A549 (cell line): ENCODE measurements at places on chromosomes 6 and 20.

DNA sequence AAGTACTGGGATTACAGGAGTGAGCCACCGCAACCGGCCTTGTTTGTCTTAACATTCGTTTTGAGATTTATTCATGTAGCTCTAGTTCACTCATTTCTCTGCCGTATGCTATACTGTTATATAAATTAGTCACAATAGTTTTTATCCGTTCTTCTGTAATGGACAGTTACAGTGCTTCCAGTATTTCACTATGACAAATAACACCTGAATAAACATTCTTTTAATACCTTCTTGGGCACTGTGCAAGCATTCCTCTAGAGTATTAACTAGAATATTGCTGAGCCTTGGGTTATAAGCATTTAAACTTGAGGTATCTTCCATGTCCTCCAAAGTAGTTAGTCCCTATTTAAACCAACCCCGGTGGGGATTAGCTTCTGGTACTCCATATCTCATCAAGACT is 45.6 kb downstream of the STK38 start:
- DNase-seq, result no peak

DNA sequence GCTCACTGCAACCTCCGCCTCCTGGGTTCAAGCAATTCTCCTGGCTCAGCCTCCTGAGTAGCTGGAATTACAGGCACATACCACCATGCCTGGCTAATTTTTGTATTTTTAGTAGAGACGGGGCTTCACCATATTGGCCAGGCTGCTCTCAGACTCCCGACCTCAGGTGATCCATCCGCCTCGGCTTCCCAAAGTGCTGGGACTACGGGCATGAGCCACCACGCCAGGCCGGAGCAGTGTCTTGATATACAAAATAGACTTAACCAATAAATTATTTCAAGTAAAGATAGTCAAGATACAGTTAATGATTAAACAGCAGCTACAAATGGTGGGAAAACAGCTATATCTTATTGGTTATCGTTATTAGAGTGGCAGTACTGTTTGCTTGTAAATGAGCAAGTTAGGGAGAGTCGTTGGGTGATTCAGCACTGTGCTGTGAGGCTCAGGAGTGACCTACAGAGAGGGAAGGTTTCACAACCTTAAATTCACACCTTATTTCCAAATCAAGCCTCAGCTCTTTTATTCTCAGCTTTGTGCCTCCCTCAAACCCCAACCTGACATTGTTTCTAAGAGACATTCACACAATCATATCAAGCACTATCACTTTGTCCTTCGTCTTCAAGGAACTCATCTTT is 1128.4 kb upstream of the MAP3K7 start:
- DNase-seq, result no peak

- no peak for DNase-seq
Observed at GRCh38 chr6:55033016-55033546, 141.2 kb upstream of the HCRTR2 start.

- DNase-seq, result peak; percentile 79
Observed at GRCh38 chr20:52231230-52231746, 39.7 kb upstream of the ZFP64 start.

- DNase-seq, result no peak
Observed at GRCh38 chr20:40883097-40883496, 145.5 kb upstream of the TOP1 start.

- no peak for DNase-seq
Observed at GRCh38 chr6:84046755-84047154, 13.2 kb downstream of the MRAP2 start.

GRCh38 chr6:26404546-26404945 is 2.5 kb downstream of the BTN3A1 start:
- no peak for DNase-seq

- no peak for DNase-seq
Observed at GRCh38 chr20:11140359-11140758, 466.6 kb upstream of the JAG1 start.

DNA sequence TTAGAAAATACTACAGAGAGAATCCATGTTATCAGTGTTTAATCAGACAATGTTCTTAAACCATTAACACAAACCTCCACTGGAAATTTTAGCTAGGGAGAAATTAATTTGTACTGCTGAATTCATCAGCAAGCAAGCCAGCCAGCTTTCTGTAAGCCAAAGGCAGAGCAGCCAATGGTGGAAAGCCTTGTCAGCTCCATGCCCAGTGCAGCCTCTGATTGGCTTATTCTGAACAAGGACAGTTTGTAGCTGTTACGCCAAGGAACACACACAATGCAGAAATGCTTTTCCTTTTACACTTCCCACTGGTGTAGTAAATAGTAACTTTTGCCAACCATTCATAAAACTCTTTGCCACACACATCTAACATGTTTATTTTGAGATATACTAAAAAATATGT is 265.0 kb downstream of the TENT5A start:
- peak; percentile 4 for DNase-seq

GRCh38 chr20:2692036-2692885 is at the start of gene EBF4:
Gene EBF4 (plus strand): TSS chr20:2692780. CDS start chr20:2693646, 866 bp downstream.
- peak; percentile 69 for DNase-seq

- peak; percentile 68 for DNase-seq
Observed at GRCh38 chr20:63186528-63187316, 29.2 kb downstream of the YTHDF1 start.

DNA sequence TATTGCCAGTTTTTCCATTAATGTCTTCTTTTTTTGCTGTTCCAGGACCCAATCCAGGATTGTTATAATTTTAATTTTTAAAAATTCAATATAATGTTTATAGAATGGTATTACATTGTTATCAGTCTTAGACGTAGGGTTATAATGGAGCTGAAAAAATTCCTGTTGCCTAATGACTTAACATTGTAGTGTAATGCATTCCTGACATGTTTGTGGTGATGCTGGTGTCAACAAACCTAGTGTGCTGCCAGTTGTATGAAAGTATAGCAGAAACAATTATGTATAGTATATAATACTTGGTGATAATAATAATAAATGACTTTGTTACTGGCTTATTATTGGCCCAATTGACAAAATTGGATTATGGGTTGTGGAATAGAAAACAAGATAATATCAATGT is 30.4 kb downstream of the KIZ start:
- no peak for DNase-seq

DNA sequence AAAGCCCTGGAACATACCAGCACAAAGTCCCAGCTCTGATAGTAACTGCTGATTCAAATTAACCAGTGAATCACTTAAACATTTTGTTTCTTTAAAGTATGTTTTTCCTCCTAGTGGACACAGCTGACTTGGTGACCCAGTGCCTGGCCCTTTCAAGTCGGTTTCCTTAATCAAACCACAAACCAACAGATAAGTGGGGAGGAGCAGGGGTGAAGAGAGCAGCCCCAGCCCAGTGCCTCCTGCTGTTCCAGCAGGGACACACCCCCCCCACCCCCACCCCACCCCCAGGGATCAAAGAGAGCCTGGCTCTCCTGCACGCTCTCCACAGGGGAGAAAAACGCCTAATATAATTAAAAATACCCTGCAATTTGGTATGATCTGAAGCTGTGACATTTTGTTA is 55.4 kb upstream of the TBXT start:
- no peak for DNase-seq

DNA sequence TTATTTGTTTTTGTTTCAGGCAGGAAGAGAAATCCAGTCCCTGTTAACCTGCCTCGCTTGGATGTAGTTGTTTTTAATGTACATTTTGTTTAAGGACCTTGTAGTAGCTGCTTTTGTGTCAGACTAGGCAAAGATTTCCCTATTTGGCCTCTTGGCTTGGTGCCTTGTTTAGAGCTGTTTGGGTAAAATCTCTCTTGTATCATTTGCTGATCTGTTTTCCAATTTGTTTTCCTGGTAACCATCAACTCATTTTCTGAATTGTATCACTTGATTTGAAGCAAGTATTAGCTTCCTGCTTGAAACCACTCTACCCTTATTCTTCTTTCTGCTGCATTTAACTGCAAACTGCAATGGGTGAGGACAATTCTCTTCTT is 160.7 kb downstream of the ZFAND3 start:
- no peak for DNase-seq

GRCh38 chr20:9919271-9920014 is 80.6 kb upstream of the PAK5 start:
- no peak for DNase-seq

GRCh38 chr6:44738601-44739146 is 351.2 kb downstream of the CDC5L start:
- DNase-seq, result peak; percentile 10

GRCh38 chr6:21100991-21101390 is 492.6 kb upstream of the SOX4 start:
- DNase-seq, result no peak

DNA sequence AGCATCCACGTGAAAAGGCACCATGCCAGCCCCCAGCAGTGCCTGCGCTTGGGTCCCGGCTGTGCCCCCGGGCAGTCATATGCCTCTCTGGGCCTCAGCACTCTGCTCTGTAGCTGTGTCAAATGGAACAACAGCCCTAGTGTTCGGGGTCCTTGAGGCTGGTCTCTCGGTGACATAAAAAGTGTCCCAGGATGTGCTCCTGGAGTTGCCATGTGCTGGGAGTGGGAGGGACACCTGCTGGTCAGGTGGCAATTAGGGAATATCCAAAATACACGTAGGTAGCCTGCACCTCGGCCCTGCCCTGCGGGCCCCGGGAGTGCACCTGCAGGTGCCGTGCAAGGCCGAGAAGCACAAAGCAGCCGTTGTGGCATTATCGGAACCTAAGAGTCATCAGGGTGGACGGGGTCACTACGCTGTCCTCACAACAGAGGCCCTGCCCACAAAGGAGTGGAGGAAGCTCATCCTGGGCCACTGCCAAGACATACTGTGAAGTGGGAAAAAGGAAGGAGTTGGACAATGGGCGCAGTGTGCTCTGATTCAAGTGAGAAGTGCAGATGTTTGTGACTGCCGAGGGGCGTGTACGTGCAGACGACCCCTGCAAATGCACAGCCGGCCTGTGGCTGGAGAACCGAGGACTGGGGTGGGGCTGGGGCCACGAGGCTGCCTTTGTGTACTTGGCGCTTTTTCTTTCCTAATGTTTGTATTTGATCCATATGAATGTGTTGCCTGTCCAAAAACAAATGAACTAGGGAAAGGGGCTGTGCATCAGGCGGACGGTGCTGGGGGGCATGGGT is 24.6 kb downstream of the SLCO4A1 start:
- no peak for DNase-seq

DNA sequence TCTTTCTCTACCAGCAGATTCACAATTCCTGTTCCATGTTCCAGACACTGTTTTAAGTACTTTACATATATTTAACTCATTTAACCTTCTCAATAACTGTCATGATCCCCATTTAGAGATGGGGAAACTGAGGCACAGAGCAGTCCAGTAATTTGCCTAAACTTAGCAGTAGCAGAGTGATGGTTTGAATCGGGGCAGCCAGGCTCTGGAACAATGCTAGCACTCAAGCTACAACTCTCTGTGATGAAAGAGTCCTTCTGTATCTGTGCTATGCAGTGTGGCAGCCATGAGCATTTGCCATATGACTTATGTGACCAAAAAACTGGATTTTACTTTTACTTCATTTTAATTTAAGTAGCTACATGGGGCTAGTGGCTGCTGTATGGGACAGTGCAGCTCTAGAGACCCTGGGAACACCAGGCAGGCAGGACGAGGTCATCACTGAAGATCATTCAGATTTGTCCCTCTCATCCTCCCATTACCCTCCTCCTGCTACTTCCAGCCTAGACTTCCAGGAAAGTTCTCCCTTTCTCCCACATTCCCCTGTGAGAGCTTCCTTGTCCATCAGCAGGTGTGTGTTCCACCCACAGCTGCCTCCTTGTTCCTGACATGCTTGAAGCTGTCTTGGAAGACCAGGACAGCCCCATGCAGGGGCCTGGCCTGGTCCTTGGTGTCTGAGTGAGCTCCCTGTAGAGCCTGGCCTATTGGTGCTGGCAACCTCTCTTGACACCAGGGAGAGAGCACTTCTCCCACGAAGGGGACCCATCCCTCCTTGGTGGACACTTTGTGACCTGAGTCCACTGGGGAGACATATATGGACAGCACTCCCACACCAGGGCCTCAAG is 157.0 kb downstream of the MRPL14 start:
- DNase-seq, result no peak

DNA sequence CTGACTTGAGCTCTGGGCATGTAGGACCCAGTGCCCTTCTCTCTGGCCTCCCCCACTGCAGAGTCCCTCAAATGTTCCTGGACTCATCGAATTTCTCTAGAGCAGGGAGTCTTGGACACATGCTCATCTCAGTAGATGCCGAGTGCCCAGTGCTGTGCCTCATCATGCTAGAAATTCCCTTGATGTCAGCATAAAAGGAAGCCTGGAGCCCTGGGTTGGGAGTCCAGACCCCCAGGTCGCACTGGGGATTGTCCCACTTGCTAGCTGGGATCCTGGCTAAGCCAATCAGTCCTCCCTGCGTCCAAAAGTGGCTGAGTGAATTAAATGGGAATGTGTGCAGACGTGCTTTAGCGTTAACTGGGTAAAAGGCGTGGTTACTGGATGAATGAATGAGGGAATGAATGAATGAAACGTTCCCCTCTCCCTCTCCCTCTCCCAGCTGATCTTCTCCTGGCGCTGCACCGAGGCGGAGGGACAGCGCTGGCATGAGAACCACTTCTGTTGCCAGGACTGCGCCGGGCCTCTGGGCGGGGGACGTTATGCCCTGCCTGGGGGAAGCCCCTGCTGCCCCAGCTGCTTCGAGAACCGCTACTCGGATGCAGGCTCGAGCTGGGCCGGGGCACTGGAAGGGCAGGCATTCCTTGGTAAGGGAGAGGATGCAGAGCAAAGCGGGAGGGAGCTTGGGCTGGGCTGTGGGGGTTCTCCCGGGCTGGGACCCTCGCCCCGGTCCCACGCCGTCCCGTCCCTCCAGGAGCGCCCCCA is 1.6 kb upstream of the TOMM6 start:
- no peak for DNase-seq

DNA sequence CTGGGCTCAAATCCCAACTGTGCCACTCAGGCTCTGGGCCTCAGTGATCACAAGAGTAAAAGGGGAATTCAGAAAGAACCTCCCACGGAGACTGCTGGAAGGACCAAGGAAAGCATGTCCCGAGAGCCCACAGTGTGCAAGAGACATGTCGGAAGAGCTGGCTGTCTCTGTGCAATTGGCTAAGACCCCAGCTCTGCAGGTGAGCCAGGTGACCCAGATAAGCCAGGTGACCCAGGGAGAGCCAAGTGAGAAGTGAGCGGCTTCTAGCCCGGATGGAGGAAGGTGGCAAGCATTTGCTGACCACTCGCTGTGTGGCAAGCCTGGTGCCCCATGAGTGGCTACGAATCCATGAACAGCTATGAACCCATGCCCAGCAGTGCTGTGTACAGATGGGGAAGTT is 59.1 kb downstream of the RIPOR3 start:
- no peak for DNase-seq

DNA sequence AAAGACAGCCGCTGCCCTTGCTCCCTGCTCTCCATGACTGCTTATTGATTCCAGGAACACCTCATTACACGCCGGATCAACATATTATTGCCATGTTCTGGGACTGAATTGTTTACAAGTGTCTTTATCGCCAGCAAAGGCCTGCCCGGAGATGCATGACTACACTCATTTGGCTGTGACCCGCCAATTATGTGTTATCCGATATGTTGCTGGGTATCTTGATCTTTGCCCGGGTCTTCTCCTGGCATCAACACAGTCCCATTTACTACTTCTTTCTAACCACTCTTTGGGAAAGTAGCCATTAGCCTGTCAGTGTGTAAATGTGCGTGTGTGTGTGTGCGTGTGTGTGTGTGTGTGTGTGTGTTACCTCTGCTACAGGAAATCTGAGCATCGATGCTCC is 15.4 kb downstream of the LINC00237 start:
- no peak for DNase-seq
